ENCODE measurements at places on chromosomes 1 and 21. TPM values are rescaled to one million over a fixed set of nuclear protein-coding genes. Genes with fewer than 3 reads are reported as not detected.

GRCh38 chr1:22224091-22224490, 81.2 kb upstream of the WNT4 start:
- DNase-seq, result no peak

DNA sequence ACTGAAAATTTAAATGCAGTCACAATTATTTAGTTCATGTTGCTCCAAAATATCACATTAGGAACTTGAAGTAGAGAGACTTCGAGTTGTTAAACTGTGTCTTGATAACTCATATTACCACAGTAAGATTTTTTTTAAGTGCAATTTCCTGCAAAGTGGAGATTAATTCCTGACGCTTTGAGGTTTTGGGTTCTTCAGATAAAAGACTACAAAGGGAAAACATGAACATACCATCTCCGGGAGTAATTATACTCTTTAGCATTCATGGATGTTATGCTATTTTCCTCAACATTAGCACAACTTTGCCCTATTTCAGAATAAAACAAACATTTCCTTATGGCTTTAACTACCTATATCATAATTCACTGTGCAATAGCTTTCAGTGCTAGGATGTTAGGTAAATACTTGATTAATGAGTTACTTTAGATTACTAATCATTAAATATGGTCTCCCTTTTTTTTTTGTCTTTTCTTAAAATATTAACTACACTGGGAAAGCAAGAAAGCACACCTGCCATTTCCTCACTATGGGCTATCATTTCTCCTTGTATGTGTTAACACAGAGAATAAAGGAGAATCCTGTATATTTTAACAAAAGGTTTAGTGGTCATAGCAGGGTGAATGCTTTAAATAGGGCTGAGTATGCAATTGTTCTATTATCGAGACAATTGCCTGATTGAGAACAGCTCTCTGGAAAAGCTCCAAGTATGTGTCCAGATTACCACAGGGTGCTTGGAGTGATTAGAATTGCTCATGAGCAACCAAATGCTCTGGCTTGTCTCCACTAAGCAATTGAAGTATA, 252.5 kb upstream of the C1orf105 start:
- DNase-seq, result no peak

GRCh38 chr1:205301205-205301821, 20.2 kb downstream of the NUAK2 start:
- DNase-seq, result no peak

DNA sequence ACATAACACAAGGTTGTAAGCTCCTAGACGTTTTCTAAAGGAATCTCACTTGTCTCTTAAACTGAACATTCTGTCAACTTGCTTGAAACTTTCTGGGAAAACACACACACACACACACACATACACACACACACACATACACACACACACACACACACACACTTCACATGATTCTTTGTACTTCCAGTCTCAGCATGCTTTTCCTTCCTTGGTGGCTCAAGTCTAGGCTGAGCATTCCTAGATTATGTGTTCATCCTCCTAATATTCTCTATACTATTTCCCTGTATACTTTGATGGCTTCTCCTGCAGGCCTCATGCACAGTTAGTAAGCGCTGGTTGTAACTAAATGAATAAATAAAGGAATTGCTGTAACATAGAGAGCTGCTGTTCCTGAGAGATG, 372.1 kb downstream of the PTPRC start:
- no peak for DNase-seq

The HLCS gene
- total RNA-seq, result 6.3 TPM

DNA sequence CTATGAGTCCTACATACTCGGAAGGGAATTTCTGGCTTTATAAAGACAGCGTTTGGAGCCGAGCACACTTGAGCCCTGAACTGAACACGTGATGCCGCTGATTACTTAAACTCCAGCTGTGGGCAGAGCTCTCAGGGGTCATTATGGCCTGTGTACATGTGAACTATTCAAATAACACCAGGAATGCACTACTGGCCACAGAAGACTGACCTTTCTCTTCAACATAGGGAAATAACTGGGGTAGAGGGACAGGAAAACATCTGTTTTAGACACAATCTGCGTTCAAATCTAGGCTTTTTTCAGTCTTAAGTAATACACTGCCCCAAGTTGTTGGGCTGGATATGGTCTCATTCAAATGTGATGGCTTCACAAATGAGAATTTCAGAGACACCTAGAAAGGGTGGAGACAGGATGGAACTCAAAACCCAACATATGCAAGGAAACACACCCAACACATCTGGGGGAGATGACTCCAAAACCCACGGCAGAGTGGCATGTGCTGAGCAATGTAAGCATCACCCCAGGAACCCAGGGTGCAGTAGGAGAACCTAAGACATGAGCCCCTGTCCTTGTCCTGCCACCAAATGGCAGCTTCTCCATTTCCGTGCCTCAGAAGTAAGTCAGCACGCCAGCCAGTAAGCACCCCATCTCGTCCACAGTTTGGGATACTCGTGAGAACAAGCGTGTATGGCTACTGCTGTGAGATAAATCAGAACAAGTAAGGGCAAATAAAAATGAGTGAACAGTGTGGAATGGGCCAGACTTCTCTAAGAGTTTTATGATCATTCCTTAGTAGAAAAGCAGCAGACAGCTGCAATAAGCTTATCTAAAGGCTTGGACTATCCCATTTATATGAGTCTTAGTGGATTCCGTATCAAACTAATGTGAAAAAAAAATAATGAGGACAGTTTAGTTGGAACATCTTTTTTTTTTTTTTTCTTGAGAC, 24.9 kb downstream of the NID1 start:
- no peak for DNase-seq

- no peak for DNase-seq
These were observed 447.1 kb downstream of the PTPRC start for GRCh38 chr1:199085903-199086302.

The PRKAA2 gene
- 77.2 TPM for total RNA-seq

DNA sequence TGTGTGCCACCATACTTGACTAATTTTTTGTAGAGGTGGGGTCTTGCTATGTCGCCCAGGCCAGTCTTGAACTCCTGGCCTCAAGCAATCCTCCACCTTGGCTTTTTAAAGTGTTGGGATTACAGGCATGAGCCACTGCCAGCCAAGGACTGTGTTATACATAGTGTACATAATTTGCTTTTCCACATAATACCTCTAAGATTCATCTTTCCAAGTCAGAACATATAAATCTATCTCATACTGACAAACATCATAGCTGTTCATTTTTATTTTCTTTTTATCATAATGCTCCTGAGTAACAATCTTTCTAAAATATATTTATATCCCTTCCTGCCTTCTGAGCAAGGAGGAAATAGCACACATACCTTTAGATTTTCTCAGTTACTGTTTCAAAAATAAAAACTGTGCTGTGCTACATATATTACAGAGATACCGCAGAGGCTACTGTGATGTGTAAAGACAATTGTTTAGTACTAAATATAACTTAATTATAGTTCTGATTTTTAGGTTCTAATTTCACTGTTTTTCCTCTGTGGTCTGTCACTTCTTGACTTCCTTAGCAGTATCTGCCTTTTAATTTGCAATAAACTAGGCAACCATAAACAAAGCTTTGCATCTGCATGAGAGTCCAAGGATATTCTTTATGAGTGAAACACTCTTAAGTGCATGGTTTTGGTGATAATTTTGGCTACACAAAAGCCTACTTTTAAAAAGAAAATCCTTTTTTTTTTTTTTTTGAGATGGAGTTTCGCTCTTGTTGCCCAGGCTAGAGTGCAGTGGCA, 59.3 kb downstream of the EYA3 start:
- no peak for DNase-seq

DNA sequence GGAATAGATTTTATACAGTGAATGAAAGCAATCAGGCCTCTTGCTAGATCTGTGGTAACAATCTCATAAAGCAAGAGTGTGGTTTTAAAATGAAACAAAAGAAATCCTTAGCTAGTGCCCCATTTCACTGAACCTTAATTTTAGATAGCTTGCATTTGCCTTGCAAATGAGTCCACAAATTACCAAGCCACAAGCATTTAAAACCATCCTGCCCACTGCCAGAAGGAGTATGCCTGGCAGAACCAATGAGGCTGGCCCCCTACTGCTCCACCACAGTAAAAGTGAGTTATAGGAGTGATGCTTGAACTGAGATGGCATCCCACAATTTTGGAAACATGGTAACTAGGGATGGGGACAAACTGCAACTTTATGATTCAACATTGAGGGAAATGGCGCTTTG, 206.4 kb upstream of the LMO4 start:
- no peak for DNase-seq

- no peak for DNase-seq
These were observed 4.3 kb upstream of the CALML6 start for GRCh38 chr1:1910651-1911331.
